ENCODE measurements at places on chromosomes 7 and 10. TPM values are rescaled to one million over a fixed set of nuclear protein-coding genes. Genes with fewer than 3 reads are reported as not detected.

The PLAU gene
- total RNA-seq, result 5.2 TPM

DNA sequence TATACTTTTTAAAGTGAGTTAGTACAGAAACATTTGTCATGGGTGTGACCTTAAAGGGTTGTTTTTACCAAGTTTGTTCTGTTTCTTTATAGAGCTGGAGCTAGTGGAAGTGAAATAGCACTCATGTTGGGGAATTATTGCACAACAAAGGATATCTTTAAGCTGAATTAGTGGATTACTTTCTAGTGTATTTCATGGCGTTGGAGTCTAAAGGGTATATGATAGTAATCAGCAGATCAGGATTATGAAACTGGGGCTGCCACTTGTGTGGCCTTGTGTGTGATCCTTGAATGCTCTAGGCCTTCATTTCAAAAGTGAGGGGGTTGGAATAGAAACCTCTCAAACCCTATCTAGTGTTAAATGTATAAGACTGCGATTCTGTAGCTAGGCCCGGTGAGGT is 123.6 kb downstream of the LYZL1 start:
- DNase-seq, result no peak
- H3K4me3 ChIP-seq, result no peak overlapping the region
- no peaks in the 10 kb centered on the region for H3K36me3 ChIP-seq
- H3K27me3 ChIP-seq, result no peaks in the 10 kb centered on the region
- H3K27ac ChIP-seq, result peak overlapping the region; percentile 1
- H3K4me1 ChIP-seq, result no peaks in the 10 kb centered on the region

- H3K27ac ChIP-seq, result no peak overlapping the region
- no peaks in the 10 kb centered on the region for H3K27me3 ChIP-seq
- no peak overlapping the region for H3K4me3 ChIP-seq
- no peaks in the 10 kb centered on the region for H3K36me3 ChIP-seq
- H3K4me1 ChIP-seq, result no peaks in the 10 kb centered on the region
- no peak for DNase-seq
Measured at GRCh38 chr10:805620-806305, 116.3 kb upstream of the DIP2C start.

DNA sequence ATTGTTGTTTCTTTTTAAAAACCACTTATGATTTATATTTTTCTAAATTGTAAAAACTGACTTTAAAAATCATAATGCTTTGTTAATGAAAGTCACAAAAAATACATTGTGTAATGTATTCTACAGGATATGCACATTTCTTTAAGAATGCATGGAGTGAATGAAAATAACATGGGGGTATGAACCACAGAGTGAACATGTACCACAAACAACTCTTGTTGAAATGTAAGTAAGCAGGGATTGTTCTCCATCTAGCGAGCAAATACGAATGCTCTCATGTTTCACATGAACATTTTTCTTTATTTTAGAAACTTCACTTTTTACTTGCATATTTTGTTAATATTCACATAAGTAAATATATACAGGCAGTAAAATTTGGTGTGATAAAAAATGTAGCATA is 35.6 kb upstream of the LAMB4 start:
- H3K4me3 ChIP-seq, result no peak overlapping the region
- no peaks in the 10 kb centered on the region for H3K27me3 ChIP-seq
- no peak for DNase-seq
- no peaks in the 10 kb centered on the region for H3K4me1 ChIP-seq

- no peak overlapping the region for H3K4me3 ChIP-seq
- no peak for DNase-seq
- H3K36me3 ChIP-seq, result no peaks in the 10 kb centered on the region
- no peaks in the 10 kb centered on the region for H3K4me1 ChIP-seq
- H3K27ac ChIP-seq, result no peak overlapping the region
Measured at GRCh38 chr7:140494867-140495266, 15.6 kb upstream of the MKRN1 start.

Measured in breast epithelium (tissue), 4 donors.